Esophagus squamous epithelium (tissue), 5 donors: ENCODE measurements at places on chromosomes 5 and 9.

DNA sequence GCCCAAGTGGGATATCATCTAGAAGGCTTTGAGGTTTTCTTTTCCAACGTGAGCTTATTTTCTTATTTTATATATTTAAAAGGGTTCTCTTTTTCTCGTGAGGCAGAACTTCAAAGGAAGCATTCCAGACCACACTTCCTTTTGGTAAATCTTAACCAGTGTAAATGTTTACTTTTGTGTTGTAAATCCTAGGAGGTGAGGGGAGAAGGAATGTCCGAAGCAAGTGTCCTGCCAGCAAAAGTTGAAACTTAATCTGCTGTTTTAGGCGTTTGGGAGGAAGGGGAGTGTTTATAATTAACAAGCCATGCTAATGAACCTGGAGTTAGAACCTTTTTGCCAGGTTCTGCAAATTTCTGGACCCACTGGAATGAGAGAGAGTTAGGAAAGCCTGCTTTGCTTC, 37.9 kb downstream of the WWC1 start:
- DNase-seq: no peak

- DNase-seq: no peak
Measured at GRCh38 chr9:91522481-91522880, 98.8 kb upstream of the NFIL3 start.

GRCh38 chr9:69079186-69079585, 43.6 kb downstream of the FXN start:
- DNase-seq: no peak

GRCh38 chr5:134130239-134130945, 15.9 kb downstream of the TCF7 start:
- no peak for DNase-seq

GRCh38 chr9:119556129-119556875, 187.1 kb upstream of the BRINP1 start:
- no peak for DNase-seq

- DNase-seq: no peak
Measured at GRCh38 chr5:23507278-23507685, at the start of gene PRDM9. Gene PRDM9, plus strand, starts transcription at chr5:23507609. Its CDS starts 1,425 bp downstream, at chr5:23509034.

DNA sequence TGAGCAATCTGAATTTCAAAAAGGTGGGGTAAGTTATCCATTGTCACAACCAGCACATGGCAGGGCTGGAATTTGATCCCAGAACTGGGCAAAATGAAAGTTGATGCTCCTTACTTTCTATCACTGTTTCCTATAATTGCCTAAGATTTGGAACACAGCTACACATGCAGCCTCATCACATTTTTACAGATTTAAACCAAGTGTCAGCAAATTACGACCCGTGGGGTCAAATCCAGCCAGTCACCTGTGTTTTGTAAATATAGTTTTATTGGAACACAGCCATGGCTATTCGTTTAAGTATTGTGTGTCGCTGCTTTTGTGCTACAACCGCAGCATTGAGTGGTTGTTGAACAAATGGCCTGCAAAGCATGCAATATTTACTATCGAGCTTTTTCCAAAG, 94.3 kb downstream of the SREK1 start:
- no peak for DNase-seq

- no peak for DNase-seq
Measured at GRCh38 chr9:112158656-112159367, 16.3 kb downstream of the SUSD1 start.

GRCh38 chr5:139494256-139494655, 11.7 kb upstream of the STING1 start:
- DNase-seq: no peak

DNA sequence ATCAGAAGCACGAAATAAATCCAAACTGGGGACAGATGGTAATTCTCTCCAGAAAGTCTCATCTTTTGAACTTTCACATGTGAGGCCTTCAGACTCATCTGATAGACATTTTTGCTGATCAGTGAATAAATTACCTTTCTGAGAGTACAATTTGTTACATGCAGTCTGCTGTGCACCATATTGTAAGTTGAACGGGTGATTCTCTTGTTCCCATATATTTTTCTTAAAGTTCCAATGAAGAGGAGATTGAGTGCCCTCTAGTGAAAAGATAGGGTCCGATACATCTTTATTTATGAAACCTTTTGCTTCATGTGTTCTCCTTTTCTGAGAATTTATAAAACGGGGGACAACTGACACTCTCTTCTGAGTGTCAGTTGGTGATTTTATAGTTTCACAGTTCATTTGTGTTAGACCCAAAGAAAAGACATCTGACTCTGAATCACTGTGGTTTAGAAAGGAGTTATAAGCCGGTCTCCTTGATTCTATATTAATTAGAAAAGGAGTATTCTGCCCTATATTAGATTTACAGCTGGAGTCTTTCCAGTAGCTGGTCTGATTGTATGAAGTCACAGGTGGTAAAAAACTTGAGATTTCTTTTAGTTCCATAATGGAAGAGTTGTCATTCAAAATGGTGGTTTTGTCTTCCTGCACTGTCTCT, 30.4 kb downstream of the GNG10 start:
- DNase-seq: no peak

- no peak for DNase-seq
Measured at GRCh38 chr5:68409259-68409658, 193.7 kb downstream of the PIK3R1 start.

- no peak for DNase-seq
Measured at GRCh38 chr5:127227881-127228280, 62.7 kb upstream of the MEGF10 start.

DNA sequence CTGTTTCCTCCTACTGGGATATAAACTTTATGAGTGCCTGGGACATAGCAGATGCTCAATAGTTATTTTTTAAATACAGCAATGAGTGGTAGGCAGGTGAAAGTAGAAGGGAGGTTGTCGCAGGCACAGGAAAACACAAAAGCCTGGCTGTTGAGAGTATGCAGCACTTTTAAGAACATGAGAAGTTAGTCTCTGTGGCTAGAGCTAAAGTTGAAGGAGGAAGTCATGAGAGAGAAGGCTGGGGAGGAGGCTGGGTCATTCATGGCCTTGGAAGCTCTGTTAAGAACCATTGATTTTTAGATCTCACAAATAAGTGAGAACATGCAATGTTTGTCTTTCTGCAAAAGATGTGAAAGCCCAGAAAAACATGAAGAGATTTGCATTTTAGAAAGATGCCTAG, 126.7 kb downstream of the PRKACG start:
- no peak for DNase-seq

- no peak for DNase-seq
Measured at GRCh38 chr5:94366811-94367210, 251.6 kb downstream of the KIAA0825 start.

- DNase-seq: no peak
Measured at GRCh38 chr5:91670563-91670962, 287.4 kb upstream of the ARRDC3 start.
